ENCODE measurements at places on chromosomes 1 and 21. TPM values are rescaled to one million over a fixed set of nuclear protein-coding genes. Genes with fewer than 3 reads are reported as not detected.

DNA sequence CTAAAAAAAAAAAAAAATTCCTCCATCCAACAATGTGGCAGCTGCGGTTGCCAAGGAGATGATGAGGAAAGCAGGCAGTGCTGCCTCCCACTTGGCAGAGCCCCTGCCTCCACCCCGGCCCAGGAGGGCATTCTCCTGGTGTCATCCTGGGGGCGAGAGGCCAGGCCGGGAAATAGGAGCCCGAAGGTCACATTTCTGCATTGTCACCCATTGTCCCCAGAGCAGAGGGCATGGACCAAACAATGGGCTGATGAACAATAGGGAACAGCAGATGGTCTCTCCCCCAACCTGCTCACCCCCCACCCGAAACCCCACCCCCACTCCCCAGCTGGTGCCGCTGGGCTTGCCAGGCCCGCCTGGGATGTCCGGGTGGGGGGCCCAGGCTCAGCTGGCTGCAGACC lies 37.3 kb downstream of the CAMK2N1 start:
- DNase-seq, result no peak

DNA sequence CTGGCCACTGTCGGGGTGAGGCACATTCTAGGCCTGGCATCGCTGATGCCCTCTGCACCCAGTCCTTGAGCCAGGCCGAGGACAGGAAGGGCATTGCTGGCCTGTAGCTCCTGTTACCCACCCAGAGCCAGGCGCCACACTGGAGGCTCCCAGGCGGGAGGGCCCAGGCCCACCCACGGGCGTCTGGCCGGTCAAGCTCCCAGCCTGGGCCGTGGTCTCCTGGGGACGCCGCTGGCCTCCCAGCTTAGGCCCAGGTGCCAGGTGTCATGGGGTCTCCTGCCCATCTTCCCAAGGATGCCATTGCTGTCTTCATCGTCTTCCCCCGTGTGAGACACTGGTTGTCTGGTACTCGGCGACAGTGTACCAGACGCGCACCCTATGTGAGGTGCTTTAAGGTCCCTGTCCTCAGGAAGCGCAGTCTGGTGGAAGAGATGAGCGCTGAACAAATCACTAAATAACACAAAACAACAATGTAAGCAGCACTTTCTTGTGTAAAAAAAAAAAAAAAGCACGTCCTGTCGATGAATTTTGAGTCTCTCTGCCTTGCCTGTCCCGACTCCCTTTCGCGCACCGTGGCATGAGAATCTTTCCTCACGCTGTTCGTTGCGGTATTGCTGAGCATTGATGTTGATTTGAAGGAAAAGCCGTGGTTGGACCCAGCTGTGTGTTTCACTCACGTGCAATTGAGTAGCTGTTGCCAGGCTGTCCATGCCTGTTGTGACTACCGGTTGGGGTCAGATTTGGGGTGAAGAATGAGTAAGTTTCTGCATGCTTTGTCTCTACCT lies 27.0 kb upstream of the TRAPPC10 start:
- DNase-seq, result no peak

- no peak for DNase-seq
These were observed 396.1 kb downstream of the HHAT start for GRCh38 chr1:210724768-210725167.

DNA sequence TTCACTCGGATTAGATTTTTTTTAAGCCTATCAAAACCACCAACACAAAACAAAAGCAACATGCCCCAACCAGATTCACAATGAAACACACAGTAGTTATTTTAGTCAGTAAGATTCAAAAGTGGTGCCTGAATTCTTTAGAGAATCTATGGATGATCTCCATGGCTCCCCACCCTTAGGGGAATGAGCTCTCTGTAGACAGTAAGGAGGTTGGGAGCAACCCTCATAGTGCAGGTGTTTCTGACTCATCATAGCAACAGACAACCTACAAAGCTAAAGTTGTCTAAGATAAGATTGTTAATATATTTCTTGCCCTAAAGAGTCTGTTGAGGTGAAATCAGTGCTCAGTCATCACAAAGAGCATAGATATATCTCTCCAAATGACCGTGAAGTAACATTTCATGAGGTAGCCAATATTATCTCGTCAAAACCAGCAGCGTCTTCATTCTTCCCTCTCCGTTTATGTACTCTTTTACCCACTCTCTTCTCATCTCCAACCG lies 78.3 kb downstream of the ADAMTS1 start:
- no peak for DNase-seq

DNA sequence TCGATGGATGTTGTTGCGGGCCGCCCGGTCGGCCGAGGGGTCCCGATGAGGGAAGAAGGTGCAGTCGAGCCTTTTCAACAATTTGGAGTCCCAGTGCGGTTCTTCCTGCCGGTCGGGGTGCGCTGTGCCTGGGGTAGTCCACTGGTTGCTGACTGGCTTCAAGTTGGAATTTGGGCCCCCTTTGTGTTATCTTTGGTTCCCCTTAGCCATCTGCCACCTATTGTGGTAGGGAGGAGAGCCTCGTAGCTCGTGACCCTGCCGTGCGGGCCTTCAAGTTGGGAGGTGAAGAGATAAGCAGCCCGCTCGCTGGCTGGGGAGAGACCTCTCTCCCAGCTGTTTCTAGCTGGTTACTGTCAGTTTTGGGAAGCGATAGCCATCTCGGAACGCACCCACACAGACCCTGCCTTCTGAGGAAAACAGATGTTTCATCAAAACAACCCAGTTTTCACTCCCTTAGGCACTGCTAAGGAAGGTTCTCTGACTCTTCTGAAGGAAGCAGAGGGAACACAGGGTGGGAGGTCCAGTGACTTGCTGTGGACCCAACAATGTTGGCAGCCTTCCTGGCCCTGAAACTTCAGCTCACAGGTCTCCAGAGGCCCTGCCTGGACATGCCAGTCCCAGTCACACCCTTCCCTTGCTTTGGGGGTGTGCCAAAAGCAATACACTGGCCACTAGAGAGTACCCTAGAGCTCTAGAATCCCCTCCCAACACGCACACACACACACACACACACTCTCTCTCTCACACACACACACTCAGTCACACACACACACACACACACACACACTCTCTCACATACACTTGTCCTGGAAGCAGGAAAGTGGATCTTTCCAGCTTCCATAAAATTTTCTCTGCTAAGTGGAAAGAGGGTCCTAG lies 1.0 kb downstream of the BTG2 start:
- DNase-seq, result peak; percentile 63

- no peak for DNase-seq
These were observed 40.0 kb upstream of the PTPRC start for GRCh38 chr1:198598796-198599321.

- DNase-seq, result no peak
These were observed 94.7 kb downstream of the DMRTB1 start for GRCh38 chr1:53553734-53554509.

The GJC2 gene
- total RNA-seq, result 0.72 TPM

The TRIM58 gene
- total RNA-seq, result not detected

The SYT6 gene
- not detected for total RNA-seq

The PRR9 gene
- not detected for total RNA-seq

The TNFRSF9 gene
- 0.07 TPM for total RNA-seq

The FMOD gene
- total RNA-seq, result 0.45 TPM

The GATAD2B gene
- 8.8 TPM for total RNA-seq
